ENCODE measurements at places on chromosomes 5 and 9.

DNA sequence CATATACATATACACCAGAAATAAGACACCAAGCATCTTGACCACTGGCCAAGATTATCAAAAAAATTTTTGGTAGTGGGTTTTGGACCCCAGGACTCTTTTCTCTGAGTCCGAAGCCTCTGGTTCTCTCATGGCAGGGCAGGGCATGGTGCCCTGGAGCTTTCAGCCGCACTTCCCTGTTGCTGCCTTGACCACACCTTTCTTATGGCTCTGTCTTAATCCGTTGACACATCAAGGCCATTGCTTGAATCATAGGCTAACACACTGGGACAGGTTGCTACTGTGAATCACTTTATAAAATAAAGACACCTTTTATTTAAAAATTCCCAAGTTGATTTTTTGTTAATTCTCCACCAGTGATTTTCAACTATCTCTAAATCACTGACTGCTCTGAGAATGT lies 45.4 kb upstream of the CAST start:
- no peak for DNase-seq

DNA sequence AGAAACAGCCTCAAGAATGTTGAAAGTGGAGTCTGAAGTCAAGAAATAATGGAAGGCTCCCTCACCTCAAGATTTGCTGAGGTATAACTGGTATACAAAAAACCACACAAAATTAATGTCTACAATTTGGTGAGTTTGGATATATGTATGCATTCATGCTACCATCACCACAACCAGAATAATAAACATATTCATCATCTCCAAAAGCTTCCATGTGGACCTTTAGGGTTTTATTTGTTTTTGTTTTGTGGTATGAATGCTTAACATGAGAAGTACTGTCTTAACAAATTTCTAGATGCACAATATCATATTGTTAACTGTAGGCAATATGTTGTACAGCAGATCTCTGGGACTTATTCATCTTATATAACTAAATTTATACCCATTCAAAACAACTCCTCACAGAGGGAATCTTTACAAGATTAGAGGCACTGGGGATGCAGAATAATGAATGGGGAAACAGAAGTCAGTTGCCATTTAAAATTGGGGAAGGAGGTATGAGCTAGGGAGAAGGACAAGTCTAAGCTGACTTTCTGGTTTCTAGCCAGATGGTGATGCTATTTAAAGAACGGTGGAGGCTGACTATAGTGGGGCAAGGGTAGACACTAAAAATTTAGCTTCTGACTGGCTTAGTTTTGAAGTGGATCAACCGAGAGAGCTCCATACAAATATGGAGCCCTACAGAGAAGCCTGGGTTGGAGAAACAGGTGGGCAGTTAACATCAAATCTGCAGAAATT lies 213.9 kb downstream of the BNC2 start:
- no peak for DNase-seq

GRCh38 chr5:20469390-20469789 lies 481.4 kb upstream of the CDH18 start:
- no peak for DNase-seq

DNA sequence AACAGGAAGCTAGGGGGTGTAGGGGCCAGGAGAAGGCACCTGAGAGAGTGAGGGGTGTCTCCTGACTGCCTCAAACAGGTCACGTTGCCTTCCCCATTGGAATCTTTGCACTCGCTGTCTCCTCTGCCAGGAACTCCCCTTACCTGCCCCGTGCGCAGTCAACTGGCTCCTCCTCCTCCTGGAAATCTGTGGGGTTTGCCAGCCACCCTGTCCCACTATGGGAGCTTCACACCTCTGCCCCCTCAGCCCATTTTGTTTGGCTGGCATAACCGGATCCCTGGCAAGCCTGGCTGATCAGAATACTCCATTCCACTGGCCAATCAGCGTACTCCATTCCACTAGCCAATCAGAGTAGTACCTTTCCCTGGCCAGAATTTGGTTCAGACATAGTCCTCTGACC lies 10.4 kb upstream of the SLC34A1 start:
- DNase-seq: no peak

DNA sequence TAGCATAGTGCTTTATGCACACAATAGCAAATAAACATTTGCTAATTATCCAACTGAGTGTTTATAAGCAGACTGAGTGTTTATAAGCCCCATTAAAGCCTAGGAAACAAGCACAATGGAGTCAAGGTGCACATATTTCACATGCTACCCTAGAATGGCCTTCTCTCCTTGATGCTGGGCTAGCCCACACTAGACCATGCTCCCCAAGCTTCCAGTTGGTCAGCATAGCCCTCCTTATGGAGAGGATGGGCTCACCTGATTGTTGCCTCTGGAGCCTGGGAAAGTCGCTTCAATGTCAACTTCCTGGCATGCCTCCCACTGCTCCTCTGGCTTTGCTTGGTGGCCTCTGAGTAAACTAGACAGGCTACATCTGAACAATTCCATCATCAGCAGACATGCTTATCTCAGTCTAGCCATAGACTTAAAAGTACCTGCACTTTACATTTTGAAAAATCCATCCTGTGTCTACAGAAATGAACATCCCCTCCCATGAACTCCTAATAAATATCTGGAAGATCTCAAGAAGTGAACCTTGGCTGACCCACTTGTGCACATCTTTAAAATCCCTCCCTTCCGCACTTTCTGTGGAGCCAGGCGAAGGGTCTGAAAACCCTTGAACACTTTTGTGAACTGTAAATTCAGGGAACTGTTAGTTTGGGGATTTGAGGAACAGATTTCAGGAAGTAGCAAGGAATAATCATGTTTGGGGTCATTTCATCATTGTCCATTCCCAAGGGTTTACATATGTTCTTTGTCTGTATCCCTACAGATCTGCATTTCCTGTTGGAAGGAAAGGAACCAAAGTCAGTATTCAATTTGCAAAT lies 486.6 kb downstream of the ARHGEF28 start:
- no peak for DNase-seq

- DNase-seq: no peak
Observed at GRCh38 chr9:113509463-113509862, 45.9 kb downstream of the RGS3 start.

DNA sequence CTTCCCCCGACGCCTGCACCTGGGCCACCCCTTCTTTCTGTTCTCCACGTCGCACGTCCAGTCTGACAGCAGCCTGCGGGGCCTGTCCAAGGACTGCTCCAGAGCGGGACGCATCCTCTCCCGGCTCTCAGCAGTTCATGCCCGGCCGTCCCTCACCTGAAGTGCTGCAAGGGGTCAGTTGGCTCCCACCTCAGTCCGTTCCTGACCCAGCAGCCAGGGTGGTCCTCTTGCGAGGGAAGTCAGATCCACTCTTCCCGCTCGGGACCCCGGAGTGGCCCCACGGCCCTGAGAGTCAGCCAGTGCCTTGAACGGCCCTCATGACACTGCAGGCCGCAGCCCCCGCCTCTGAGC lies 249.7 kb upstream of the IRX4 start:
- no peak for DNase-seq

DNA sequence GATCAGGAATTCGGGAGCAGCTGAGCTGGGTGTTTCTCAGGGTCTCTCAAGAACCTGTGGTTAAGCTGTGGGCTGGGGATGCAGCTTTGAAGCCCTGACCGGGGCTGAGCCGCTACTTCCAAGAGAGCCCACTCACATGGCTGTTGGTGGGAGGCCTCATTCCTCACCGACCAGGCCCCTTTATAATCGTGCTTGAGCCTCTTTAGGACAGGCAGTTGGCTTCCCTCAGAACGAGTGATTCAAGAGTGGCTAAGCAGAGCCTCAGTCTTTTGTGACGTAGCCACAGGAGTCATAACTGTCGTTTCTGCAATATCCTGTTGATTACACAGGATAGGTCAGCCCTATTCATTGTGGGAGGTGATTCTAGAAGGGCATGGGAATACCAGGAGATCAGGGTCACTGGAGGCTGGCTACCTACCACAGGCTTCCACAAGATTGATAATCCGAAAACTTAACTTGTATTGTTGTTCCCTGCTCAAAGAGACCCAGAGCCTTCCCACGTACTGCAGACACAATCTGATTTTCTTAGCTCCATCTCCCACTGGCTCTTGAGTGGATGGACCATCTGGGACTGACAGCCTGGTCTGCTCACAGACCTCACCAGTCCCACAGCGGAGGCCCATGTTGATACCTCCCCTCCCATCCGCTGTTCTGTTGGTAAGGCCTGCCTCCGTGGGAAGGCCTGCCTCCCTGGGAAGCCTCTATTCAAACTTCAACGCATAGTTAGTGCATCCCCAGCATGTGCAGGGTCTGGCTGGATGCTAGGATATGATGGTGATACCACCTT lies 3.0 kb upstream of the ERGIC1 start:
- no peak for DNase-seq

GRCh38 chr5:32202394-32202793 lies 28.3 kb upstream of the GOLPH3 start:
- DNase-seq: no peak

GRCh38 chr9:107213561-107214028 lies 69.5 kb upstream of the RAD23B start:
- no peak for DNase-seq
